Breast epithelium (tissue), 4 donors: ENCODE measurements at places on chromosomes 7 and 10.

DNA sequence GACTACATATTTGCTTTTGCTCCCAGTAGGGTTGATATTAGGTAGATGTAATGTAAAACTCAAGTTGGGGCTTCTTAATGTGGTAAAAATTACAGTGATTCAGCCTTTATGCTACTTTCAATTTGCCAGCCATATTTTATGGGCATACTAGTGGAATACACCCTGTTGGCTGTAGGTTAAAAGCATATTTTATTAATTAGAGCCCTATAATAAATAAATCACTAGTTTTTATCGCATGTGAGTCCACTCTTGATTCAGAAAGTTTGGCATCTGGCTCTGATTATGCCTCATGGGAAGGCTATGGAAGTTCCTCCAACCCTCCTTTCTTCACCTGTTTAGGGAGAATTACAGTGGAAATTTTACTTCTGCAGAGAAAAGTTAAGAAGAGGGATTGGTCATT lies 390.9 kb downstream of the GATA3 start:
- no peak for DNase-seq

DNA sequence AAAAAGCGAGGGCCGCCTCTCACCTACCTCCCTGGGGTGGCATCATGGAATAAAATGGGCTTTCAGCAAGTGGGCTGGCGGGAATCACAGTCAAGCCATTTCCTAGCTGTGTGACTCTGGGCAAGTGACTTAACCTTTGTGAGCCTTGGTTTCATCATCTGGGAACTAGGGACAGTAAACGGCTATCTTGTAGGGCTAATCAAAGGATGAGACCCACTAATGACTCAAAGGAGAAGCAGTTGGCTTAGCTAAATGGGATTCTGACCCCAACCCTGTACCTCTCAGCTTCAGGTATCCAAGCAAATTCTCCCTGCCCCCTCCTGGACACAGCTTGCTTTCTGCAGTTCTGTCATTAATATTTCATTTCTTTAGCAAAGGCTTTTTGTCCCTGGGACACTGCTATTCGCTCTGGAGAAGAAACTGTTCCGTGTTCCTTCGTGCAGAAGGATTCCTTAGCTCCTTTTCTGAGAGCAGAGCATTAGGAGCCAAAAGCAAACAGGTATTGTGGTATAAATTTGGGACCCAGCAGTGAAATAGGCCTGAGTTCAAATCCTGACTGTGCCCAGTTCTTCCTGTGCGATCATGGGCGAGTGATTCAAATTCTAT lies 25.9 kb downstream of the TRIM8 start:
- no peak for DNase-seq

GRCh38 chr10:60186315-60187071 lies 203.2 kb downstream of the ANK3 start:
- DNase-seq: no peak

DNA sequence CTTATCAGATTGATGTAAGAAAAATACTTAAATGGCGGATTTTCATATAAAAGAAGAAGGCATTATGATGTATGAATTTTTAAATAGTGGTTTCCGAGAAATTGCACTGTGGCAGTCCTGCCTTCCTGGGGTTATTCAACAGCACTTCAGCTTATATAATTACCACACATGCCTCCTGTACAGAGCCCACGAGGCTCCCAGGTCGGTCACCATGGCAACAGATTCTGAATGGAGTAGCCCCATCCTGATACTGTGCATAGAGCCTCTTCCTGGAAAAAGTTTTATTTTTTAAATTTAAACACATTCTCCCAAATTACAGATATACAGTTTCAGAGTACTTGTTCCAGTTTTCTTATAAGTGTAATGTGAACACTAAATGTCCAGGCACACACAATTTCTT lies 15.9 kb upstream of the ASB4 start:
- DNase-seq: no peak

- DNase-seq: no peak
These were observed 2.6 kb downstream of the NRG3 start for GRCh38 chr10:81877596-81877995.

GRCh38 chr7:99843808-99844207 lies 16.0 kb downstream of the CYP3A43 start:
- DNase-seq: no peak

DNA sequence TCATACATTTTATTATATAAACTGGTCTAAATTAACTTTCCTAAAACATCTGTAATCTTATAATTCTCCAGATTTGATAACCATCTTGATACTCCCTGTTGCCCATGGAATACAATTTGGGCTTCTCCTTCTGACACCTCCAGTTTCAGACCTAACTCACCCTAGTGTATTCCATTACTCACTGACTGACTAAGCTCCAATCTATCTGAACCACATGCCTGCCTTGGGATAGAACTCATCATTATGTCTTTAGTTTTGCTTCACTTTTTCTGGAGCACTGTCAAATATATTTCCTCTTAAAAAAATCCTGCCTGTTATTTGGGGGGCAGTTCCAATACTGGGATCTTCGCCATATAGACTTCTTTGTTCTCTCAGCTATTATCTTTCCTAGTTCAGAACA lies 4.9 kb upstream of the FOXP2 start:
- DNase-seq: no peak

DNA sequence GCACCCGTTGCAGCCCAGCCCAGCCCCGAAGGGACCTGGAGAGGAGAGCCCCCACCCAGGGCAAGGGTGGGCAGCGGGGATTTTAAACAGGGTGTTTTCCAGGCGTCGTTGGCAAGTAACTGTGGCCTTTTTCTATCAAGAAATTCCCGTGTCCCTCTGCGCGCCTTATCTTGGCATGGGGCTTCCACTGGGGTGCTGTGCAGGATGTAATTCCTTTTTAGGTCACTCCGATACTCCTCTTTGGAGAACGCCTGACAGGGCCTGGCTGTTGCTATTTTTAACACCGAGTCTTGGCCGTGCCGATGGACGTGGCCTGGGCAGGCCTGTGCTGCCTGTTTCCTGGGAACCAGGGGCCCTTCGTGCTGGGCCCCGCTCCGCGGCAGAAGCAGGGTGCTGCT lies 93.8 kb downstream of the INPP5A start:
- DNase-seq: peak; percentile 27

DNA sequence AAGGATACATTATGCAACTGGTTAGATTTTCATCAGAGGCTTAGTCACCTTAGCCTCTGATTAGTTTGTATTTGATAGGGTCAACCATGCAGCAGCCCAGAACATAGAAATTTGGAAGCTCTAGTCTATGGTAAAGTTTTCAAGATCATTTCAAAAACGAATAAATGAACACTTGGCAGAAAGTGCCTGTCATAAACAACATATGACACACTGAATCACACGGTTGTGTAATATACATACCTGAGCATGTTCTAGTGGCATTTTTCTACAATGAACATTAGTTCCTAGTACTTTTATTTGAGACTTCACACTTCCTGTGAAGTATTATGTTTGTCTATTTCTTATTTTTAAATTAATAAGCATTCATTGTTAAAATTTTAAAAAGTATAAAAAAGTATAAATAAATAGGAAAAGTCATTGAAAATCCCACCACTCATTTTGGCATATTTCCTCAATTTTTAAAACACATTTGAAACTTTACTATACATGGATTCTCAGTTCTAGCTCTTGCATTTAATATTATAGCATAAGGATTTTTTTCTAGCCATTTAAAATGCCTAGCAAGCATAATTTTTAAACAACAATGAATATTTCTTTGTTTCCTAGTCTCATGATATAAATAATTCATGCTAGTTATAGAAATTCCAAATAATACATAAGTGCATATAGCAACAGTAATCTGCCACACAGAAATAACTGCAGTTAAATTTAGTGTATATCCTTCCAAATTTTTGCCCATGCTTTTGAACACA lies 25.7 kb upstream of the PRPS1L1 start:
- no peak for DNase-seq

- no peak for DNase-seq
These were observed 666 bp downstream of the SMKR1 start for GRCh38 chr7:129502708-129503685.
